ENCODE measurements at places on chromosomes 2 and 18.

GRCh38 chr2:96408616-96409015 lies 73.0 kb downstream of the NCAPH start:
- peak; percentile 76 for DNase-seq

GRCh38 chr2:28343184-28343942 lies 49.3 kb upstream of the FOSL2 start:
- DNase-seq, result no peak

GRCh38 chr18:30682672-30683071 lies 359.9 kb downstream of the DSC3 start:
- no peak for DNase-seq

- no peak for DNase-seq
Observed at GRCh38 chr18:55795101-55795669, 207.2 kb upstream of the TCF4 start.

GRCh38 chr2:163347982-163348856 lies 387.6 kb downstream of the FIGN start:
- DNase-seq, result peak; percentile 95

DNA sequence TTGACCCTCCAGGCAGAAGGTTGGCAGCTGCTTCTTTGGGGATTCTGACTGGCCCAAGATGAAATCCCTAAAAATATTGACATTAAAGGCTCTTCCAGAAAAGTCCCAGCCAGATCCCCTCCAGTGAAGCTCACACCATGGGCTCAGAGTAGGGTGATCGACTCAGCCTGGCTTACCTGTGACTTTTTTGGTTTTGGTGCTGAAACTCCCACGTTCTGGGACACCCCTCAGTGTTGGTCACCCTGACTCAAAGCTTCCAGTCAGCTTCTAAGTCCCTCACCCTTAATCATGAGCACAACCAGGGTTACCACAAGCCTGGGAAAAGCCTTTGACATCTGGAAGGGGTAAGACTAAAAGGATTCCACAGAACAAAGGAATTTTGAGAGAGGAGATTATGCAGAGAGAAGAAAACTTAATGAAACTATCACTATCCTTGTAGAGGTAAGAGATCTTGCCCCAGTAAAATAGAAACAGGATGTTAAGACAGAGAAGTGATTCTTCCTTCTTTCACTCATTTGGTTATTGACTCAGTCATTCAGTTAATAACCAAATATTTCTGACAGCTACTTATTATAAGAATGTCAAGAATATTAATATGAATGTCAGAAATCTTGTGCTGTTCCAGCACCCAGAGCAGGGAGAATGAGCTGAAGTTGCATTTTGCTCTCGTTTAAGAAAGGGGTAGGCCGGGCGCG lies 66.8 kb upstream of the SEC11C start:
- no peak for DNase-seq

GRCh38 chr2:208250388-208250787 lies 4.5 kb downstream of the IDH1 start:
- no peak for DNase-seq

- no peak for DNase-seq
Observed at GRCh38 chr2:42368817-42369531, 8.0 kb upstream of the COX7A2L start.

DNA sequence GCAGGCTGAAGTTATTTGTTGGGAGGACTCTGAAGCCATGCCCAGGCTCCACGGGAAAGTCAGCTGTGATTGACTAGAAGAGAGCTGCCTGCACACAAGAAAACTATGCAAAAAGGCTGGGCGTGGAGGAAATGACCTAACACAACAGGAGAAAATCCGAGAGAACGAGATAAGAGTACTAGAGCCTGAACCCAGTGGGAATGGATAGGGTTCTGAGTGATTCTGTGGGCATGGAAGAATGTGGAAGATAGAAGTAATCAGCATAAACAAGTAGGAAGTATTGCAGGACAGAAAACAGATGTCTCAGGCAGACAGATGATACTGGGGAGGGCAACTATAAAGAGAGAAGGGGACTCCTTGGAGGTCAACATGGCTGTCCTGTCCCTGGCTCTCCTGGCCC lies 12.1 kb upstream of the COPS8 start:
- DNase-seq, result peak; percentile 10

DNA sequence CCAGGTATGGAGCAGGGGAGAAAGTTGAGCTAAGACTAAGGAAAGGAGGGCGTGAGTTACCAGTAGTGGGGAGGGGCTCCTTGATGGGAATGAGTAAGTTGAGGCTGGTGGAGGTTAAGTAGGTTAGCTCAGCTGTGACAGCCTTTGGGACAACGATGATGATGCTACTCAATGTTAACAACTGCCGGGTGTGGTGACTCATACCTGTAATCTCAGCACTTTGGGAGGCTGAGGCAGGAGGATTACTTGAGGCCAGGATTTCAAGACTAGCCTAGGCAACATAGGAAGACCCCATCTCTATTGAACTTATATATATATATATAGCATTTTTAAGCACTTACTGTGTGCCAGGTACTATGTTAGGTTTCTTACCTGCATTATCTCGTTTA lies 48.4 kb downstream of the HK2 start:
- no peak for DNase-seq

DNA sequence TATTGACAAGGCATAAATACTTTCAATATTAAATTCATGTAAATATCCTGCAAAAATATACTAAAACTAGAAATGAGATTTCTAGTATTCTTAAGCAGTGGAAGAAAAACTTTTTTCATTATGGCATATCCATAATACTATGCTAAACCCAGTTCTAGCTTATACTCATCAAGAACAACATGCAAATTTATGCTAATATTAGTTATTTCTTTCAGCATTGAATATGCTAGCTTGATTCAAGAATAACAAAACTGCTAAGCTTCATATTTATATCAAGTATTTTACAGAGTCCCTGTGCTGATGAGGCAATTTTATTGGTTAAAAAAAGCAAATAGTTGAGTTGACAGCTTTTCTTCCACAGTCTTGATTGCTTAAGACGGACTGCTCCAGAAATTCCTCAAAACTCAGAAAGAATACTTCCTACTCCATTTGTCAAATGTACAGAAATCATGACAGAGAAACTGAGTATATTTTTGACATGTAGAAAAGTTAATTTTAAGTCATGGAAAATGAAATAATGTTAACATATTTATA lies 105.0 kb downstream of the PIGN start:
- DNase-seq, result no peak

- DNase-seq, result no peak
Observed at GRCh38 chr2:147810883-147811765, 33.7 kb upstream of the ACVR2A start.

GRCh38 chr2:138757384-138757783 lies 22.8 kb downstream of the NXPH2 start:
- no peak for DNase-seq

DNA sequence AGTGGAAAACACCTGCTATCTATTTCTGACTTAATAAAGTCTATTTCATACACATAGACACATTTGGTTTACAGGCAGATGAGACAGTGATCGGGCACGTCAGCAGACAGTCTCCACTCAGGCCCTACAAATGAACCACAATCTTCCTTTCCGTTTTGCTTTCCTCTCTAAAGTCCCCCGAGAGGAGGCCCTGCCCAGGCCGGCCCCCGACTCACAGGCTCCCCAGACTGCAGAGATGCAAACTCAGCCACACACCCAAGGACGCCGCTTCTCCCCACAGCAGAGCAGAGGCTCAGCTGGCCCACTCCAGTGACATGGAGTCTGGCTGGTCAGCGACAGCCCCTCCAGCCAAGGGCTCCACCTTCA lies 9.3 kb upstream of the MTERF4 start:
- DNase-seq, result no peak

DNA sequence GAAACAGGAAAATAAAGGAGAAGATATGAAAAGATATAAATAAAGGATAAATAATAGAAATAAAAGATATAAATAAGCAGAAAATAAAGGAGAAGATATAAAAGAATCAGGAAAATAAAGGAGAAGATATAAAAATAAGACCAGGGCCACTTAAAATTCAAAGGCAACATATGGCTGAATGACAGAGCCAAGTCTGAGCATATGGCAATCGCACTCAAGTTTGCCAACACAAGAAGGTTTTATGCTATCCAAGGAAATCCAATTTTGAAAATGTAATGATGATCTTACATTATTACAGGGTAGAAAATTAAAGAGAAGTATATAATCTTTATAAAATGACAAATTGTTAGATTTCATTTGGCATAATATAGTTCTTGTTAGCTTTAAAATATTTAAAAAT lies 33.6 kb downstream of the USP40 start:
- DNase-seq, result no peak

DNA sequence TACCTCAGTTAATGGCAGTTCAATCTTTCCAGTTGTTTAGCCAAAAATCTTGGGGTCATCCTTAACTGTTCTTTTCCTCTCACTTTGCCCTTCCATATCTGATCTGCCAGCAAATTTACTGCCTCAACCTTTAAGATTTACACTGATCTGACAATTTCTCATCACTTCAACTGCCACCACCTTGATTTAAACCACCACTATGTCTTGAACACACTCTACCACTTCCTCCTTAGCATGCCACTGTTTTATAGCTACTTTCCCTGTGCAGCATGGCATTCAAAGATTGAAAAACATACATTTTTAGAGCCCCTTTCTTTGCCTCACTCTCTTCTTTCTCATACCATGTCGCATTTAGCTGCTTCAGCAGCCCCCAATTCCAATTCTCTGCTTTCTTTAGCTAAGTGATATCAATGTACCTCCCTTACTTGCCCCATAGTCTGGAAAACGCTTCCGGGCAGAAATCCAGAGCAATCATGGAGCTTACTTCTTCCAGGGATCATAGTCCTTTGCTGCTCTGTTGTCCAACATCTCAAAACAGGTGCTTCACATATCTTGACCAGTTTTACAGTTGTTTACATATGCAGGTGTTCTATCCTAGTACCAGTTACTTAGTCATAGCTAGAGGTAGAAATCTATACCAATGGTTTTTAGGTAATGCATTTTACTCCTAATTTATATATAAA lies 10.9 kb downstream of the PGAP1 start:
- no peak for DNase-seq
